Activated naive CD4-positive, alpha-beta T cell treated with anti-CD3 and anti-CD28 coated beads, Interleukin-2, amount 10 ng/mL, durations not matched to agents 7 days and 5 days (primary cell): ENCODE measurements at places on chromosomes 16 and 17.

DNA sequence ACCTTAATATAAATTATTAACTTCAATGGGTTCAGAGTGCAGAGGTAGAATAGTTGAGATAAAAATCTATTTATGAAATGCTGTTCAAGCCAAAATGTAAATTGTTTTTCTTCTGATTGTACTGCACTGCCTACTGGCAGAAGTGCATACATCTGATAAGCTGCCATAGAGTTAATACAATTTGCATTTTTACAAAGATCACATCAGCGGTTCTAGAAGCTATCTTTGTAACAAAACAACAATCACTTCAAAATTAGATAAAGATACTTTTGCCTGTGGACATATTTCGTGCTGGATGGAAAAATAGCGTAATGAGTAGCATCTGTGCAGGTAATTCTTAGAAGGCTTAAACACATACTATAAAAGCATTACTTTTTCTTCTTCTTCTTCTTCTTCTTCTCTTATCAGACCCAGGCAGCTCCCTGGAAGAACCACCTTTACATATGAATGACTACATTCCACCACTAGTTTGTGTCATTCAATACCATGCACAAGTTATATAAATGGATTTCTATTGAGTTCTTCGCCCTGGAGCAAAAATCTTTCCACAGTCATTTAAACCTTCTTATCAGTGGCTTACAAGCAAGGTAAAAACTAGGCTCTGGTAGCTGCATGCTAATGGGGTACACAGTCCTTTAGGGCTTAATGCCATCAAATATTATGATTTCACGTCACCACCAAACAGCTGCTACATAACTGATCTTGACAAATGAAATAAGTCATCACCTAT, 47.0 kb downstream of the SYNRG start:
- no peak for DNase-seq

DNA sequence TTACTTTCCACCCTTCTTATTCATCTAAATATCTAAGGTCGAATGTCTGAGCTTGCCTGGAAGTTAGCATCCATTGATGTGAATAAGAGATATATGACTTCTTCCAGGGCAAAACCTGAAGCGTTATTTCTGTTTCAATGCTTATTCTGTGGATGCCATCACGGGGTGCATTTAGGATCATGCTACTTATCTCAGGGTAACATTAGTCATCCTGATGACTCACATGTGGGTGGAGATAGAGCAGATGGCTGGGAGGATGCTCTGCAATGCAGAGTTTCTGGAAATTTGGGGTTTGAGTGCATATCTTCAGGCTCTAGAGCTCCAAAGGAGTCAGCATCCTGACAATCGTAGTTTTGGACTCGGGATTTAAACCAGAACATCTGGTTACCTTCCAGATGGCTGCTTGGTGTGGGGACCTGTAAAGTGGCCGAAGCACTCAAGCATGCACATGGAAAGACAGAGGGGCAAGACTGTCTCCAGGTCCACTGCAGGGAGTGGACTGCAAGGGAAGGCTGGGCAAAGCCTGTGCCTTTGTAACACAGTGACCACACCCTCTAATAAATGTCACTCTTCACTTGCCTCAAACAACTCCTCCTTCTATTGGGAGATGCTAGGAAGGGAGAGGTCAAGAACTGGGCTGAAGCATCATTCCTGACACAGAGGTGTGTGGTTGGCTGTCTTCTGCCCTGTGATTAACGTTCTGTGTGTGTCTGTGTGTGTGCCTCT, 175.2 kb upstream of the SALL1 start:
- DNase-seq: no peak

GRCh38 chr16:89130448-89130847, 36.8 kb downstream of the ACSF3 start:
- no peak for DNase-seq

DNA sequence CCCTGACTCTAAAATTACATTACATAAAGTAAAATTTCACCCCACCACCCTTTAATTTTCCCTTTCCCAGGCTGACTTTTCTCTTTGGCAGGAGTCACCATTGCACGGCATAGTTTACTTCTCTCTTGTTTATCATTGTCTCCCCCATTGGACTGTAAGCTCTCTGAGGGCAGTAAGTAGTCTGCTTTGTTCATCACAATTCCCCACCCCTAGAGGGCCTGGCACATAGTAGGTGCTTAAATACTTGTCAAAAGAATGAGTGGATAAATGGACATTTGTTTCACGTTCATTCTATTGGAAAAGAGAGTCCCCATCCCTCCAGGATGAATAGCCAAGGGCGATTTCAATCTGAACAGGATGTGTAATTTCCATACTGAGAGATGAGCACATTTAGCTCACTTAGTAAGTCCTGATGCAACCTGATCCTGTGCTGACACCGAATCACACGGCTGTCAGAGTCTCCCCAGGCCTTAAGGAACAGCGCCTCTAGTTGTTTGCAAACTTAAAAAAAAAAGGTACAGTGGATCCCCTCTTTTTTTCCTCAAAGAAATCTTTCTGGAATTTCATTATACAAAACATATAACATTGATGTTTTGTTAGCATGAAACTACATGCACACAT, 54.0 kb downstream of the AKAP1 start:
- DNase-seq: no peak

- DNase-seq: no peak
Observed at GRCh38 chr17:74054249-74054648, 149.2 kb upstream of the RPL38 start.
